ENCODE measurements at places on chromosomes 7 and 10. TPM values are rescaled to one million over a fixed set of nuclear protein-coding genes. Genes with fewer than 3 reads are reported as not detected.

SYNPO2L gene
- total RNA-seq: not detected

MDH2 gene
- 58.6 TPM for total RNA-seq

CLRN3 gene
- total RNA-seq: not detected

RBM20 gene
- 7.8 TPM for total RNA-seq

GLI3 gene
- 3.4 TPM for total RNA-seq

DNA sequence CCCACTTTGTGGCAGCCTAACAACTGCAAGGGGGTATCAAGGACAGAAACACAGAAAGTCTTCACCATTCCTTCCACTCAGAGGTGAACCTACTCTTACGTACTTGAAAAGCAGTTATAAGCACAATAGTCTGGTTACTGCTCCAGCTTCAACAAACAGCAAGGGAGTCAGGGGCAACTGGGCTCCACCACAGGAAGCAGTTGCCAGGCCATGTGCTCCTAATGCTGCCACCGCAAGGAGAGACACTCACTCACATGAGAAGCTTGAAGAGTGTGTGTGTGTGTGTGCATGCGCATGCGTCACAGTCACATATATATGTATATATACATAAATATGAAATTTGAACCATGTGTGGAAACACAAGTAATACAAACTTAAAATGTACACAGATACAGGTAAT lies 65.5 kb downstream of the GRB10 start:
- no peak overlapping the region for H3K4me3 ChIP-seq
- H3K27ac ChIP-seq: no peak overlapping the region
- DNase-seq: no peak
- peaks cover 74% of the 10 kb centered on the region for H3K4me1 ChIP-seq
- H3K36me3 ChIP-seq: no peaks in the 10 kb centered on the region
- no peaks in the 10 kb centered on the region for H3K27me3 ChIP-seq

GRCh38 chr10:96834120-96834519 lies 2.0 kb downstream of the LCOR start:
- H3K36me3 ChIP-seq: no peaks in the 10 kb centered on the region
- H3K27ac ChIP-seq: no peak overlapping the region
- no peak for DNase-seq
- H3K27me3 ChIP-seq: no peaks in the 10 kb centered on the region
- peak overlapping the region; percentile 92 for H3K4me3 ChIP-seq
- H3K4me1 ChIP-seq: peaks cover 50% of the 10 kb centered on the region

DNA sequence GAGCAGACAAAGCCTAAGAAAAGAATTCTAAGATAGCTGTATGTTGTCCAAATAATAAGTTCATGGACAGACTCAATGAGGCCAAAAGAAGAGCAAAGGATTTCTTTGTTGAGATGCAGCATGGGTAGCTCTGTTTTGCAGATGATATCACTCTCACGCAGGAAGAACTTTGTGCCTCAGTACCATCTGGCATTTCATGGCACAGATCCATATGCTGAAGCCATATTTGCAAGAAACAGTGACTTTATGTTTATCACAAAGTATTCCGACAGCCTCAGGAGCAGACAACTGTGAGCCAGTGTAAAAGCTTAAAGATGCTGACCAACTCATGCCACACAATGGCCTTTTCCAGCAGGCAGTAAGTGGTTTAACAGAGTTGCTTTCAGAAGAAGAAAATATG lies 45.5 kb upstream of the RNF148 start:
- H3K27ac ChIP-seq: no peak overlapping the region
- H3K36me3 ChIP-seq: no peaks in the 10 kb centered on the region
- no peak for DNase-seq
